Kidney capillary endothelial cell (primary cell): ENCODE measurements at places on chromosomes 1 and 21.
A peak's percentile ranks its signal among the peaks of the same experiment; 100 is the strongest.

DNA sequence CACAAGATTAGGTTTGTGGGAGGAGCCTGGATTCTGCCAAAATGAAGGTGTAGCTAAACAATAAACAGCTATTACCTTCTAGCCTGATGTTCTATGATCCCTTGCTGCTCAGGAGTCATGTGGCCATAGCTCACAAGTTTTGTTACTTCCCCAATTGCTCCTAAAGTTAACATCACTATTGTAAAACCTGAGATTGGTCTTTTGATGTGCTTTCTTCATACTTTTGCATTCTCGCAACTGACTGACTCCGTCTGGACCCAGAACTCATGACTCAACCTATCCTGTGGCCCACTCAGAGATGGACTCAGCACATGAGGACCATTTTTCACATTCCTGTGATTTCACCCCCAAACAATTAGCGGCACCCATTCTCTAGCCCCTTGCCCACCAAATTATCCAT lies 69.1 kb downstream of the PTGS2 start:
- DNase-seq, result no peak

- DNase-seq, result no peak
Measured at GRCh38 chr1:8529901-8530300, 212.0 kb downstream of the SLC45A1 start.

DNA sequence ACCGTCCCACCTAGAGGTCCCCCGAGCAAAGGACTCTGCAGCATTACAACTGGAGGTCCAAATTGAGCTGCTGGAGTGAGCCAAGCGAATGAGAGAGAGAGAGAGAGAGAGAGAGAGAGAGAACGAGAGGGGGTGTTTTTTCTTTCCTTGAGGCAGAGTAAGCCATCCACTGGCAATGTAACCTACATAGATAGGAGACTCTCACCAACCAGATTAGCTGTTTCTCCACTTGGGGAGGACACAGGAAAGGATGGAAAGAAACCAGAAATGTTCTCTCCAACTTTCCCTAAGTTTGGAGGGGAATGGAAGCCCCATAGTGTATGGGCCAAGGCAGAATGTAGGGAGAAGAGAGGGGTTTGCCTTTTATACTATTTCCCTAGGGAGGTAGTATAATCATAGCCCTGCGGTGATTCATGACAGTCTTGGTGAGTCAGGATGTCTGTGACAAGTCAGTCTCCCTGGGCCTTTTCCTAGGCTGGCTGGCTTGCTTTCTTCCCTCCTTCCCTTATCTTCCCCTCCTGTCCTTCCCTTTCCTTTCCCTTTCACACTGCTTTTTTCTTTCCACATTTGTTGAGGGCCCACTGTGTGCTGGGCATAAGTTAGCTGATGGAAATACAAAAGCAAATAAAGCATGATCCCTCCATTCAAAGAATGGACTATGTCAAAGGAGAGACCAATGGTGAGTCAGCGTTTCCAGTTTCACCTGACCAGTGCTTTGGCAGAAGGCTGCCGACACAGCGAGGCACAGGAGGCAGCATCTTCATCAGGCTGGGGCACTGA lies 7.1 kb downstream of the FNDC7 start:
- DNase-seq, result peak; percentile 80

GRCh38 chr1:174726167-174726879 lies 273.4 kb upstream of the CACYBP start:
- DNase-seq, result peak; percentile 10

DNA sequence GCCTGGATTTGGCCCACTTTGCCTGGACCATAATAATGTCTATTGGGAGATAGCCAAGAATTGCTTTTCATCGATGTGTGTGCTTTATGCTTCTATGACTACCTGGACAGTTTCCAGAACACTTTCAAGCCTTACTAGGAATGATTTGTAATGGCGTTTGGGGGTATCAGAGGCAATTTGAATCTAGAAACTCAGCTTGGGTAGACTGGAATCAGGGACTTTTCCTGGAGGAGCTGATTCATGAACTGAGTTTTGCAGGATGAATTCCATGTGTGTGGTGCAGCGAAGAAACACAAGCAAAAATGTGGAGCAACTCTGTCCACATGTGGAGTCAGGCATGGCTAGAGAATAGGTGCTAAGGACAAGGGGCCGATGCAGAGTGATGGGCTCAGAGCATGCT lies 11.9 kb upstream of the TMEM61 start:
- DNase-seq, result no peak

DNA sequence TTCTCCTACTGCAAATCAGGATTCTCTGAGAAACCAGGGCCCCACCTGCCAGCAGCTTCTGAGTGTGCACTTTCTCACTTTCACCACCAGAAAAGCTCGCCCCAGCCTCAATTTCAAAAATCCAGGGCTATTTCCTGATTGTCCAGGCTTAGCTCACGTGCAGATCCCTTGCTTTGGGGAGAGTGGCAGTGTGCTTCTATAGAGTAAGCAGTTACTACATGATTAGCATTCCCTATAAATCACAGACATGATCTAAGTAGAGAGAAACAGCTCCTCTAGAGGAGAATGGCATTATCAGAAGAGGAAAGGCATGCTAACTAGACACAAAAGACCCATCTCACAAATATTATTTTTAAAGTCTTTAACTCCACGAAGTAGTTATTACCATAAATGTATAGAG lies 456.0 kb upstream of the PKN2 start:
- DNase-seq, result no peak

- no peak for DNase-seq
Measured at GRCh38 chr21:39182016-39182415, 1.2 kb downstream of the PSMG1 start.

GRCh38 chr21:41160036-41160435 lies 7.9 kb upstream of the BACE2 start:
- no peak for DNase-seq

DNA sequence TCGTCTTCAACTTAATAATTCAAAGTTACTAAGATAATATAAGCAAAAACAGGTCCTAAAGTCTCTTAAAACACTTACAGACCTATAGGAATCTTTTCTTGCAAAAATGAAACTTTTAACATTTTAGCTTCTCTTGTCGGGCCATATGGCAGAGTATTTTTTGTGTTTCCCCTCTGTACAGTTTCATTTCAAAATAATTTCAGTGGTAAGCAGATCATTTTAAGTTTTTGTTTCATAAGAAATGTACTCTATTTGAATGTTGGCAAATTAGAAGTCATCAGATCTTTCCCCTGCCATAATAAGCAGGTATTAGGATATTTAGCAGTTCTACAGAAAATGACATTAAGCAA lies 37.9 kb downstream of the RGL1 start:
- peak; percentile 30 for DNase-seq

- no peak for DNase-seq
Measured at GRCh38 chr1:36555041-36555440, 72.3 kb upstream of the CSF3R start.

- no peak for DNase-seq
Measured at GRCh38 chr1:68011657-68012375, 38.6 kb downstream of the DIRAS3 start.

DNA sequence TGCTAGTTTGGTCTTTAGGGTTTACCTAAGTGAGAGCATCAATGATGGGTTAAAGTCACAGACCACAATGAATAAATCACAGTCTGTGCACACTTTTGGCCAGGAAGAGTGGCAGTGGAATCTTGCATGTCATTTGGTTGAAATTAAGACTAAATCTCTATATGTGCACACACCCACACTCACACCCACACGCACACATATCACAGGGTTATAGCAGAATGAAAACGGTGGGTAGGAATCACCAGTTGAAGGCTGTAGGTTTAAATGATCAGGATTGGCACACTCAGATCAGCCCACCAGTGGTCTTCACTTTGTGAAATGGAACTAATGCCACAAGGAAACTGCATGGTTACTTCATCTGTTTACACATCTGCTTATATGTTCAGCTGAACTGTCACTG lies 97.6 kb upstream of the ADAR start:
- no peak for DNase-seq

DNA sequence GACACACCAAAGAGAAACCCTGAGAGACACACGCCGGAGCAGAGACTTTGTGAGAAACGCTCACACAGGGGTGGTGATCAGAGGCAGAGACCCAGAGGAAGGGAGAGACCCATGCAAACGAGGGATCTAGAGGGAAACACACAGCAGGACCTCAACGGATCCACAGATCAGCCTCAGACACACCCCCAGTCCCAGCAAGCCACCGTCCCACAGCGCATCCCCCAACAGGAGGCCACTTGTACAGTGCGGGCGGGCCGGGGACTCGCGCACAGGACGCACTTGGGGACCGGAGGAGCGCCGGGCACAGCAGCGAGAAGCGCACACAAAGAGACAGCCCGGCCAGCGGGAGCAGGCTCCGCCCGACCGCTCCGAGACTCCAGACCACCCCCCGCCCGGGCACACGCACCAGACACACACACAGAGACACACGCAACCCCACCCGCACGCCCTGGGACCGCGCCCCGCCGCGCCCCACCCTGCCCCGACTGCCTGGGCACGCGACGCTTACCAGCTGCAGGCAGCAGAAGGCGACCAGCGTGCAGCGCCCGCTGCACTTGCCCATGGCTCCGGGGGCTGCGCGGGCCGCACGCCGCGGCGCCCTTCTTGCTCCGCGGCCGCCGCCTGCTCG lies 587 bp downstream of the NKAIN1 start:
- DNase-seq, result peak; percentile 11

- DNase-seq, result no peak
Measured at GRCh38 chr1:211606914-211607753, 28.2 kb upstream of the SLC30A1 start.

DNA sequence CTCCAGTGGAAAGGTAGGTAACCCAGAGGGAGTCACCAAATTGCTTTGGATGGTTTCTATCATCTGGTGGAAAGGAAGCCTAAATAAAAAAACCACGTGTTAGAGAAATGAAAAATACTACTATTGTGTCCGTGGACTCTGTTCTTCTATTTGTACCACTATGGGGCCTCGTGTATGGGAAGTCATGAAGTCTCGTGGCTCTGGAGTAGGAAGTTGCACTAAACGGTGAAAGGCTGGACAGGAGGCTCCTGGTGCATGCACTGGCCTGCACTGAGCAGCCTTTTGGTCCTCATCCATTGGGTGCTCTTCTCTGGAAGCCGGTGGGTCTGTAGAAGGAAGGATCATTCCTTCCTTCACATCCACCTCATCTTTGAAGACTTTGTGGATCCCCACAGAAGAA lies 17.0 kb downstream of the F3 start:
- DNase-seq, result no peak
